Activated CD4-positive, alpha-beta T cell treated with anti-CD3 and anti-CD28 coated beads, Interleukin-2, amount 10 ng/mL, durations not matched to agents 7 days and 5 days (primary cell): ENCODE measurements at places on chromosomes 13 and 19. TPM values are rescaled to one million over a fixed set of nuclear protein-coding genes. Genes with fewer than 3 reads are reported as not detected.

The AMER2 gene
- total RNA-seq, result not detected

The CD177 gene
- total RNA-seq, result not detected

The NLRP9 gene
- not detected for total RNA-seq

DNA sequence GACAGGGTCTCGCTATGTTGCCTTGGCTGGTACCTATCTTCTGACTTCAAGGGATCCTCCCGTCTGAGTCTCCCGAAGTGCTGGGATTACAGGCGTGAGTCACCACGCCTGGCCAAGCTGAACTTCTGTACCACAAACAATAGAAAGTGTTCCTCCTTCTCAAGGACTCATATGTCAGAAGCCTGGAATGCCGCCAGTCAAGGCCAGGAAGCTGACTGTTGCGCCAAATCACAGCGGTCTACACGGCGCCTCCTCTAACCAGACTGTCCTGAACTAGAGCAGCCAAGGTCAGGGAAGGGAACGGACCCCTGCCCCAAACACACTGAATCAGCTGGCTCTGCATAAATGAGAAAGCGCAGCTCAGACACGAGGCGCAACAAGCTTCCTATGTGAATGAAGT lies 14.6 kb downstream of the RAB20 start:
- no peak for DNase-seq
